GOT3 (cell line): ENCODE measurements at places on chromosomes 1 and 21.

- DNase-seq, result no peak
Observed at GRCh38 chr1:175479521-175480342, 263.7 kb downstream of the TNR start.

DNA sequence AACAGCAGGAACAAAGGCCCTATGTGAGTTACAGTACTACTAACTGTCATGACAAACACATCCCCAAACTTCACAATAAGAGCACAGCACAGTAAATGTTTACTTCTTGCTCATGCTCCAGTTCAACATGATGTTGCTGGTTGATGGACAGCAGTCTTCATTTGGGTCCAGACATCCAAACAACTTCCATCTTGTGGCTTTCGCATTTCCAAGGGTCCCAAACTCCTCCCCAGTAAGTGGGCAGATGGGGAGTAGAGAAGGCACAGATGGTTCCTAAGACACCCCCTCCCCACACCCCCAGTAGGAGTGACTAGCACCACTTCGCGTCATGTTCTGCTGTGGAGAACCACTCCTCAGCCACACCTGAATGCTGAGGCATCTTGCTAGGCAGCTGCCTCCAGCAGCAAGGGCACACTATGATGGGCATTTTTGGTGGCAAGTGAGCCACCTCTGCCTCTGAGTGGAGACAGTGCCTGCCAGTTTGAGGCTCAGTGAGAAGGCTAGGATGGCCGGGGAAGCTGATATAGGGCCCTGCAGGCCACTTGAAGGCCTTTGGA lies 32.7 kb upstream of the CD2 start:
- no peak for DNase-seq

- no peak for DNase-seq
Observed at GRCh38 chr1:200332716-200333115, 77.1 kb downstream of the ZNF281 start.

DNA sequence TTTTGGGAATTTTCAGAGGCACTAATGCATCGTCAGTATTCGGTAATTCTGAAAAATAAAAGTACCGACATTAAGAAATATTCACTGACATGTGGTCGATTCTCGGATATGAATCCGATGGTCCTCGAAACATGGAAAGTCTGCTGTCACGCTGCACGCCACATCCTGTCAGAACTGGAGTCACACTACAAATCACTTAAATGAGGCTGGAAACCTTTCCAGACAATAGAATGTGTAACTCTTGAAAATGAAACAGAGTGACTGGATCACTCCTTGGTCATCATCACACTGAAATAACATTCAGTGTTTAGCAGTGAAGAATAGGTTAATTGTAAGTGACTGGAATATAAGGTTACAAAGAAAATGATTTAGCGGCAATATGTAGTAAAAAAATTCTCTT lies 620.1 kb upstream of the ADAMTS5 start:
- DNase-seq, result no peak

- no peak for DNase-seq
Observed at GRCh38 chr1:27660300-27660835, 11.6 kb downstream of the IFI6 start.

DNA sequence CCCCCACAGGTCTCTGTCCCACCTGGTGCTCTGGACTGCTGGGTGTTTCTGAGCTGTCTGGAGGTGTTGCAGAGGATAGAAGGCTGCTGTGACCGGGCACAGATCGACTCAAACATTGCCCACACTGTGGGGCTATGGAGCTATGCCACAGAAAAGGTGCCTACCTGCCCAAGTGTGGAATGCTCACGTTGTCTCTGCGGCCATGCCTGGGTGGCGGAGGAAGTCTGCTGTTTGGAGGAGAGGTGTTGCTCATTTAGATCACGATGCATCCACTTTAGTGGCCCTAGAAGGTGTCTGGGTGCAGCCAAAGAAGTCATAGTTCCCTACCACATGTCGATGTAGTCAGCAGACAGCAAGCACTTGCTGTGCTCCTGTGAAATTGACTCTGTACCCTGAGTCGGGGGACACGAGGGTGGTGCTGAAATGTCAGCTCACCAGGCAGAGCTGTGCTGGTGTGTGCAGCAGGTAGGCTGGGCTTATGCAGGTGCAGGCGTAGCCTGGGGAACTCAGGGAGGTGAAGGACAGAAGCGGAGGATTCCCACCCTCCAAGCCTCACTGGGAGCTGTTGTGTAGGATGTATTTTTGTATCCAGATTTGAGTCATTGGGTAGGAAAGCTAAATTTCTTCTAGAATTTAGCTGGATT lies 32.8 kb upstream of the PWP2 start:
- no peak for DNase-seq

DNA sequence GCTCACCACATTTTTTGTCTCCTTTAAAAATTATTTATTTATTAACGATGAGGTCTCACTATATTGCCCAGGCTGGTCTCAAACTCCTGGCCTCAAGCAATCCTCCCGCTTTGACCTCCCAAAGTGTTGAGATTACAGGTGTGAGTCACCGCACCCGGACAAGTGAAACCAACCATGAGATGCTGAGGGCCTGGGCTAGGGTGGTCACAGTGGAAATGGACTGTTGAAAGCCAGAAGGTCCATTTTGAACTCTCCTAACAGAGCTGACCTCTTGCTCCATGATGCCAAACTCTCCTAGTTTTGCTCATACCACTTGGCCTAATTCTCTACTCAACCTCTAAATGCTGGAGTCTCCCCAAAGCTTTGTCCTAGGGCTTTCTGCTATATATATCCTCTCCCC lies 109.1 kb downstream of the SLC45A1 start:
- DNase-seq, result no peak

DNA sequence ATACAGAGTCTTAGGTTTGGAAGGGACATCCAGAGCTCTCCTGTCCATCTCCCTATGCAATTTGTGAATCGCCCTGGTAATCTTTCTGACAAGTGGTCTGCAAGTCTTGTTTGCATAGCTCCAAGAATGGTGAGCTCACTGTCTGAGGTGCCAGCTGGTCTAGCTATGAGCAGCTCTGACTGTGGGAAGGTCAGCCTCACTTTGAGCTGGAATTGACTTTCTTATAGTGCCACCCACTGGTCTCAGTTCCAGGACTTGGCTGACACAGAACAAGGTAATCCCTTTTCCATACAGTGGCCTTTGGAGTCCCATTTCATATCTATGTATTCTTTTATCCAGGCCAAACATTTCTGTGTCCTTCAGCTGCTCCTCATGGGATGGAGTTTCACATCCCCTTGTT lies 95.6 kb upstream of the C8B start:
- no peak for DNase-seq

DNA sequence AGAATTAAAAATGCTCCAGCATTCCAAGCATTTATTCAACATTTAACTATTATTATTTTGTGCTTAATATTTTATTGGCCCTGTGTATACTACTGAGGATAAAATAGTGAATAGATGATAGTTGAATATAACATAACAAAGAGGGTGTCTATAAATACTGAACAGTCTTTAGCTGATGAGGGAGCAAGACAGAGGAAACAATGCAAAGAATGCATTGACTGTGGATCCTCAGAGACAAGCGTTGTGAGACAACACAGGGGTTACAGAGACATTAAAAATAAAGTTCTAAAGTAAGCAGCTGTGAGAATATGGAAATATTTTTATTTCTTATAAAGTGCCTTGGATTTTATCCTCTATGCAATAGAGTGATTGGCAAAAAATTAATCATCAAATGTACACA lies 1133.1 kb downstream of the PLA2G4A start:
- no peak for DNase-seq

- no peak for DNase-seq
Observed at GRCh38 chr1:154581766-154582165, 14.2 kb downstream of the CHRNB2 start.

DNA sequence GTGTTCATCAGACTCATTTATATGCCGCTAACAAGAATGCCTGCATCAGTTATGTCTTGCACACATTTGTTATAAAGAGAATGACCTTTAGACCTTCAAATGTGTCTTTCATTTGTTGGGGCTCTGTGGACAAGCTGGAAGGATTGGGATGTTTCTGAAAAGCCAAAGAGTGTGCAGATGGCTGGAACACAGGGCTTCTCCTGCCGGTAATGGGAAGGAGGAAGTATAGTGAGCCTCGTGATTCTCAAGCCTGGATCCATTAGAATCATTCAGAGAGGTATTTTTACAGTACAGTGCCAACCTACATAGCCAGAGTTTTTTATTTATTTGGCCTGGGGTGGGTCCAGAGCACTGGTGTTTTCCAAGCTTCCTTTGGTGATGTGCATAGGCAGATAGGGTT lies 40.6 kb upstream of the ATP1A1 start:
- no peak for DNase-seq

- no peak for DNase-seq
Observed at GRCh38 chr1:231423648-231424047, 1.6 kb upstream of the EGLN1 start.

DNA sequence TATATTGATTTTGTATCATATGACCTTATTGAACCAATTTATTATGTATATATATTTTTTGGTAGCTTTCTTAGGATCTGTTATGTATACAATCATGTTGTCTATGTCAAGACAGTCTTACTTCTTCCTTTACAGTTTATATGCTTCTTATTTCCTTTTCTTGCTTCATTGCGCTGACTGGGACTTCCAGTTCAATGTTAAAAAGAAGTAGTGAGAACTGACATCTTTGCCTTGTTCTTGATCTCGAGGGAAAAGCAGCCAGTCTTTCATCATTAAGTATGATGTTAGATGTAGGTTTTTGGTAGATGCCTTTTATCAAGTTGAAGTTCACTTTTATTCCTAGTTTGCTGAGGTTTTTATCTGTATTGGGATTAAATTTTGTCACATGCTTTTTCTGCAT lies 17.5 kb downstream of the MAN1C1 start:
- DNase-seq, result no peak

GRCh38 chr1:81540216-81540615 lies 260.5 kb upstream of the ADGRL2 start:
- no peak for DNase-seq

- DNase-seq, result no peak
Observed at GRCh38 chr1:115453666-115454065, 115.6 kb upstream of the NGF start.

DNA sequence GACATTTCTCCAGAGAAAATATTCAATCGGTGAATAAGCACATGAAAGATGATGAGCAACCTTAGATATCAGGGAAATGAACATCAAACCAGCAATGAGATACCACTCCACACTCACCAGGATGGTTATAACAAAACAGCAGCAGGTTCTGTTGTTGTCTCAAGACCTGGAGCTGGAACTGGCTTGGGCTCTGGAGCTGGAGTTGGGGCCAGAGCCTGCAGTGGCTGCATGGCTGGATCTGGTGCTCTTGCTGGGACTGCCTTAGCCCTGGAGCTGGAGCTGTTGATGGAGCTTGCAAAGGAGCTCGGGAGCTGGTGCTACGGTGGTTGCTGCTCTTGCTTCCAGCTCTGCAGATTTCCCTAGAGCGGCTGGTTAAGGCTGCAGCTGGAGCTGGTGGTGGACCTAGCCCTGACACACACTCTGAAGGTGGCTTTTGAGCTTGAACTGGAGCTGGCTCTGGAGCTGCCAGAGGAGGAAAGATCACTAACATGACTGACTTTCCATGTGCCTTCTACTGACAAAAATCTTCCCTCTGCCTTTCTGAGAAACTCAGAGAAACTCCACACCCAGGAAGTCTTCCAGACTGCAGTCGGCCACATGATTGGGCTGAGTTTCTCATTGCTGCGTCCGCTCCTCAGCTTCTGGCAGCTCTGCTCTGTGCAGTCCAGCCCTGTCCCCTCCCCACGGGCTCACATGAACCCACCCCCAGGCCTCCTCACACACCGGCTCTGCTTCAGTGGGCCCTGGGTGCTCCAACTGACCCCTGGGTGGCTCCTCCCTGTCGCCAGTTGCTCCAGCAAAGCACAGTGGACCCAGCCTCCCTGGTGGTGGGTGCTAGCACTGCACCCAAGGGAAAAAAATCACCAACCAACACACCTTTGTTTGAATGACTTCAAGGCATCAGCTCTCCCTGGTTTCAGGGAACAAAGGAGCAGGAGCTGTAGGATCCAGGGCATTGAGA lies 139.1 kb upstream of the FMN2 start:
- DNase-seq, result no peak

- DNase-seq, result no peak
Observed at GRCh38 chr1:119987686-119988085, 81.8 kb downstream of the NOTCH2 start.

DNA sequence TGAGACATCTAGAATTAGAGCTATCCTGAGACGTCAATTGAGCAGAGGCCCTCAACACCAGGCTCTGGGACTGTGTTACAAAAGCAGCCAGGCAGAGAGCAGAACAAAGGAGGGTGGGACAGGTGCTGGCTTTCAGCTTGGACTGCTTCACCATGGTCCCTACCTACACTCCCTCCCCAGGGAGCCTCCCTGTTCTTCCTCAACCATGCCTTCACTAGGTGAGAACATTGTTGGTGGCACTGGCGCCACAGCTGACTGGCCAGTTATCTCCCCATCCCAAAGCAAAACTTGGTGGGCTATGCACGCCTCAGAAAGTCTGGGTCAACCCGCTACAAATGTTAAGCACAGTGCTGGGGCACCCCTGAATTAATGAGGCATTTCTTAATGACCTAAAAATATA lies 87.8 kb downstream of the NMNAT2 start:
- no peak for DNase-seq

DNA sequence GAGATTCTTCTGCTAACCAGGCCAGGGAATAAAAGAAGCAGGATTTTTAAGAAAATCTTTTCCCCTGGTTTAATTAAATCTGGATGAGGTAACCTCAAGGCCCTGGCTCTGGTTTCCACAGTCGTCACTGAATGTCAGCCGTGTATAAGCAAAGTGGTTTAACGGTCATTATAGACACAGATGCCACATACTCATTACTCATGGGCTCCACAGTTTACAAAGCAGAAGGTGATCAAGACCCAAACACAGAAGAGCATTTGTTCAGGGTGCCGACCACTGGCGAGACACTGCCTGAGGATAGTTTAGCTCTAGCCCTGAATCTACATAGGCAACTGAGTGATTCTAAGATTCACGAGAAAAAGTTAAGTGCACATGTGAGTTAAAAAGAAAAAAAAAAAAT lies 27.8 kb upstream of the RAP1GAP start:
- DNase-seq, result no peak

GRCh38 chr1:42825036-42825851 lies 8.0 kb upstream of the SVBP start:
- DNase-seq, result no peak

- peak; percentile 94 for DNase-seq
Observed at GRCh38 chr1:201536558-201536957, 2.4 kb upstream of the NAV1 start.

GRCh38 chr1:184160236-184160635 lies 108.7 kb downstream of the TSEN15 start:
- no peak for DNase-seq

GRCh38 chr1:180281490-180281889 lies 51.4 kb downstream of the LHX4 start:
- DNase-seq, result no peak

DNA sequence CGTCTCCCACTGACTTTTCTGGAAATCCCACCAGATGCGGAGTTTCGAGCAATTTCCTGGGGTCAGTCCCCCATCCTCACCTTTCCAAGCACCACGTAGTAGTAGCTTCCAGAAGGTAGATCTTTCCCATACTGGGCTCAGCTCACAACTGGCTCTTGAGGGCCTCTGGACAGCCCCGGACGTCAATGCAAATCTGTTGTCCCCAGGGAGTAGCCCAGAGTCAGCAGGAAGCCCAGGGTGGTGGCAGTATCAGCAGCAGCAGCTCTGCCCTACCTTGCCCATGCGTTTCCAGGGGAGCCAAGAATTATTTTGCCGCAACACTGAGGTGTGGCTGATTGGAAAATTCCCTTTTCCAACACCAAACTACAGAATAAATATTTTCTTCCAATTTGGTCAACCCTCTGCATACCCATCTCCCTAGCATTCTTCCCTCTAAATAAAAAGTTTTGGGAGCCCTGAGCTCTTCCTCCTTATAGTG lies 70.3 kb downstream of the CD46 start:
- DNase-seq, result no peak
